ENCODE measurements at places on chromosomes 6 and 20.

DNA sequence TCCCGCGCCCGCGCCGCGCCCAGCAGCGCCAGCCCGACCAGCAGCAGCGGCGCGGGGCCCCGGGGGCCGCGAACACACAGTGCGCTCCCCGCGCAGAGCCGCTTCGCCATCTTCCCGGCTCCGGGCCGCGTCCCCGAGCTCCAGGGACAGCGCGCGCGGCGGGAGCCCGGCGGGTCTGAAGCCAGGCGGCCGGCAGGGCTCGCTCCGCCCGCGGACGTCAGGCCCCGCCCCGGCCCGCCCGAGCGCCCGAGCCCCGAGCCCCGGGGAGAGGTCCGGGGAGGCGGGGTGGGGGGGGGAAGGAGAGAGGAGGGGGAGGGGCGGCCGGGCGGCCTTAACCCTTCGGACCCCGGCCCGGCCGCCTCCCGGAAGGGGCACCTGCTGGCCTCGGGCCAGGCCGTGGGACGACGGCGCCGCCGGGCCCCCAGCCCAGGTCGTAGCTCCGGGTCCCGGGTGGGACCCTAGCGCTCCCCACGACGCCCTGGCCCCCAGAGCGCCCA is at the start of gene LAMA5:
TSS of gene LAMA5 (minus strand) at position 177 of the 497 bp plus-strand sequence. CDS start at position 110, 67 bp downstream.
- H3K27me3 ChIP-seq = peaks cover 32% of the 10 kb centered on the region
- no peak for DNase-seq
- H3K4me1 ChIP-seq = peaks cover 6% of the 10 kb centered on the region
- no peak within 1 kb of the TSS for H3K27ac ChIP-seq
- H3K4me3 ChIP-seq = peak within 1 kb of the TSS; percentile 87
- H3K36me3 ChIP-seq = no peaks in the 10 kb centered on the region

DNA sequence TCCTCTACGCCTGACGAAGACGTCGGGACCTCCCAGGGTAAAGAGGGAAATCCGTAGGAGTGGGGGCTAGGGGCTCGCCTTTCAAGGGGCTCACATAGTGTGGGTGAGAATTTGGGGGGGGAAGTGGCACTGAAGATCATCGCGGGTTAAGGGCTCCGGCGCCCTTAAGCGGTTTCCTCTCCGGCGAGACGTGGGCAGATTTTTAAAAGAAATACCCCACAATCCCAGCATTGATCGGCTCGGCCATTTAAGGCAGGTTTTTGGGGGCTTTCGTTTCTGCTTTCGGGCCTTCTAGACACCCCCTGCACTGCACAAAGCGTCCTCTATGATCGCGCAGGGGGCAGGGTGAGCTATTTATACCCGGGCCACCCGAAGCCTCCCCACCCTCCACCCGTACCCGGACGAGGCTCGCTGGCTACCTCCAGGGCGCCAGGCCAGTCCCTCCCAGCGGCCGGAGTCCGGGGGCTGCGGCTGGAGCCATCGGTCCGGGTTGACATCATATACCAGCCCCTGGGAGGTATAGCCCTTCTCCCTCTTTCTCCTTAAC is 1.2 kb downstream of the NKX2-2 start:
- no peak overlapping the region for H3K27ac ChIP-seq
- H3K4me3 ChIP-seq = peak overlapping the region; percentile 77
- H3K36me3 ChIP-seq = no peaks in the 10 kb centered on the region
- peaks cover 61% of the 10 kb centered on the region for H3K27me3 ChIP-seq
- DNase-seq = no peak

- no peaks in the 10 kb centered on the region for H3K36me3 ChIP-seq
- no peak overlapping the region for H3K27ac ChIP-seq
- no peaks in the 10 kb centered on the region for H3K4me1 ChIP-seq
- H3K4me3 ChIP-seq = no peak overlapping the region
- DNase-seq = no peak
These were observed 66.1 kb downstream of the HMGCLL1 start for GRCh38 chr6:55512904-55513303.

GRCh38 chr20:33694639-33695012 is 8.4 kb upstream of the E2F1 start:
- peak overlapping the region; percentile 51 for H3K27ac ChIP-seq
- DNase-seq = no peak
- H3K27me3 ChIP-seq = no peaks in the 10 kb centered on the region
- H3K4me3 ChIP-seq = no peak overlapping the region
- peaks cover 6% of the 10 kb centered on the region for H3K4me1 ChIP-seq

DNA sequence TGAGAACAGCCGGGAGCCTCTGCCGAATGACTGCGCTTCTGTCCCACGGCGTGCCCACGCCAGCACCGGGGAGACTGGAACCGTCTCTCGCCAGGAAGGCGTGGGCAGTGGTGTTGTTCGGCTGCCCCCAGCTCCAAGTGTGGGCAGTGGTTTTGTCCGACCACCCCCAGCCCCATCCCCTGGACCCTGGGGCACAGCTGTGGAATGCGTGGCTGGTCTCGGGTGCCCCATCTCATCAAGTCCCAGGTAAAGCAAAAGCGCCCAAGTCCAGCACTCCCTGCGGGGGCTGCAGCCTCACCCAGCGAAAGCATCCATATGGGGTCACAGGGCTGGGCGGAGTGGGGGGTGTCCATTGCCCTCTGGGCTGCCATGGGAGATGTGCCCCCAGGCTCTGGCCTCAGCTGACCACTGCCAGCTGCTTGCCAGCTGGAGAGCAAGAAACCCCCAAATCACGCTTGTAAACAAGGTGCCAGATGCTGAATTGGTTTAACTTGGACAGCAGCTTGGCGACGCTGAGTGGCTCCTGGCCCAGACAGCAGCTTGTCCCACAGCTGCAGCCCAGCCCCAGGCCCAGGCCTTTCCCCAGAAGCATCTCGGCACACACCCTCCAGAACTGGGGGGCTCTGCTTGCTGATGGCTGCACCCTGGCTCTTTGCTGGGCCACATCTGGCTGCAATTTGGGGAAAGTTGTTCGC is 4.5 kb downstream of the CABLES2 start:
- no peak overlapping the region for H3K27ac ChIP-seq
- H3K4me3 ChIP-seq = no peak overlapping the region
- peaks cover 22% of the 10 kb centered on the region for H3K4me1 ChIP-seq
- DNase-seq = no peak

All from T-helper 17 cell (primary cell).